Fibroblast of villous mesenchyme (primary cell): ENCODE measurements at places on chromosomes 7 and 10.

DNA sequence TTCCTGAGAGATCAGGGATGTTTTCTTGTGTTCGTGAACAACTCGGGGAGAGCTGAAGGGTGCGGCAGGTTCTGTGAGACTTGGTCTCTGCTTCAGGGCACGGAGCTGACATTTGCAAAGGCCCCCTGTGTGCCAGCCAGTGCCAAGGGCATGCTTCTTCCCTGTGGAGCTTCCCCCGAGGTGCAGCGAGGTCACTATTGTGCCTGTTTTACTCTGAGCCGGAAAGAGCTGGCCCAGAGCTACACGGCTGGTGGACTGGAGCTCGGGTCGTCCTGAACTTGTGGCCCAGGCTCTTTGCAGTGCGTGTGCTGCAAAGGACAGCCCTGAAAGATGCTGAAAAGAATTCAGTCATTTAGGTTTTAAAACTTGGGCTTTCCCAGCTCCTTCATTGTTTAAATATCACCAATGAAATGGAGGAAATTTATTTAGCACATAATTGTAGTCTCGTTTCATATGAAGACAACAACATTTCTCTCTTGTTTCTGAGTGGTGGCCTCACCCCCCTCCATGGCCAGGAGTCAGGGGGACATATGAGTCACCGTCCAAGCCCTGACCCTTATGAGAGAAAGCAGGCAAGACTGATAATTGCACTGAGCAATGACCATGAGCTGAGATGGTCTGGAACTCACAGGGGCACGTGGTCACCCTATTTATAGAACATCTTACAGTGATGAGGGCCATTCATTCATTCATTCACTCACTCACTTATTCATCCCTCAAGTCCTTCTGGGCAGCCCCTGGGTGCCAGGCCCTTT is 102.6 kb downstream of the PTPRE start:
- DNase-seq = peak; percentile 60

DNA sequence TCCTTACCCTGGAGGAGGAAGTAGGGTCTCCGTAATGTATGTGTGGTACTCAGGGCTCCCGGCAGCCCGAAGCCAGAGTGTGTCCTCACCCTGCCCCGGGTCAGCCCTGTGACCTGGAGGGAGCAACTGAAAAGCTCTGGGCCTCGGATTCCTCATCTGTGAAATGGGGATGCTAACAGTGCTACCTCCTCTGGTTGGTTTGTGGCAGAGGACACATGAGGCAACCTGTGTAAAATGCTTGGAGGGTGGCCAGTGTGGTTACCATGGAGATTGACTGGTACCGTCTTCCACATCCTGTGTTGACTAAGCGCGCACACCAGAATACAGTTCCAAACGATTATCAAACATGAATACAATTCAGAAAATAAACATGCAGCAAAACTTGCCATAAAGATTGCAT is 163.8 kb upstream of the KLF6 start:
- peak; percentile 21 for DNase-seq

GRCh38 chr7:28931565-28931964 is 26.6 kb downstream of the TRIL start:
- DNase-seq = no peak

- no peak for DNase-seq
Observed at GRCh38 chr7:82164410-82164809, 279.2 kb downstream of the CACNA2D1 start.

DNA sequence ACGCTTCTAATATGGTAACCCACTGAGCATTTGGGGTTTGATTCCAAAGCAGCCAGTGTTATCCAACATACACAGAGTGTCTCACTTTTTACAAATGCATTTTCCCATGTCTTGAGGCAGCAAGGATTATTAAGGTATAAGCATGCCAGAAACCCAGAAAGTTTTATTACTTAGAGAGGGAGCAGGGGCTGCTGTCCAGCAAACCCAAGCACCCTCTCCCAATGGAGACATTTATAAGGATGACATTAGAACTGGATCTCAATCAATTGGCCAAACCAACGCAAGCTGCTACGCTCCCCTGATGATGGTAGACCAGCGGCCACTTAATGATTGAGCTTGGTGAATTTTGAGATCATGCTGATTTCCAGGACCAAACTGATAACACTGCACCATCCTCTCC is 176.3 kb downstream of the FANK1 start:
- DNase-seq = no peak

GRCh38 chr10:128326251-128326650 is 200.0 kb upstream of the MKI67 start:
- no peak for DNase-seq
